ENCODE measurements at places on chromosomes 12 and 14.

- DNase-seq = no peak
Observed at GRCh38 chr14:103803661-103804060, 43.7 kb downstream of the PPP1R13B start.

DNA sequence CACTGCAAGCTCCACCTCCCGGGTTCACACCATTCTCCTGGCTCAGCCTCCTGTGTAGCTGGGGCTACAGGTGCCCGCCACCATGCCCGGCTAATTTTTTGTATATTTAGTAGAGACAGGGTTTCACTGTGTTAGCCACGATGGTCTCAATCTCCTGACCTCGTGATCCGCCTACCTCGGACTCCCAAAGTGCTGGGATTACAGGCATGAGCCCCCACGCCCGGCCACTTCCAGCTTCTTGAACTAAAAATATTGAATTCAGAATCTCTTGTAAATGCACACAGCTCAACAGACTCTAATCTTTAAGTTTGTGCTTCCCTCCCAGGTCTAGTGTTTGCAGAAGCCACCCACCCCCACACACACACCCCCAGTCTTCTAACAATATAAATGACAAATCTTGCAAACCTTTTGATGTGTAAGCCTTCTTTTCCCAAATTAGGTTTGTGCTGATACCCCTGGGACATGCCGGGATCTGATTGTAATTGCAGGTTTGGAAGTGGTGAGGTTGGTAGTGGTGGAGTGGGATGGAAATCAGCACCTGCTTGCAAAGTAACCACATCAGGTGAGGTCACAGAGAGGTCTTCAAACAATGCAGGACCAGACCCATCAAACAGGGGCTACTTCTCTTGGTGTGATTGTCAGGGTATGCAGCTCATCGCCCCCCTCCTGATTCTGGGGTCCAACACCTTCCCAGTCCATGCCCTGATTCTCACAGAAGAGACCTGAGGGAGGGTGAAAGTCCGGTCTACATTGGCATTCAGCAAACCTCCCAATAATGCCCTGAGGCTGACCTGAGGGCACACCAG is 51.4 kb upstream of the GPR132 start:
- DNase-seq = no peak

- no peak for DNase-seq
Observed at GRCh38 chr14:104023325-104024055, 62.0 kb upstream of the ASPG start.

- DNase-seq = no peak
Observed at GRCh38 chr14:105858676-105859025, 332.3 kb downstream of the TMEM121 start.

DNA sequence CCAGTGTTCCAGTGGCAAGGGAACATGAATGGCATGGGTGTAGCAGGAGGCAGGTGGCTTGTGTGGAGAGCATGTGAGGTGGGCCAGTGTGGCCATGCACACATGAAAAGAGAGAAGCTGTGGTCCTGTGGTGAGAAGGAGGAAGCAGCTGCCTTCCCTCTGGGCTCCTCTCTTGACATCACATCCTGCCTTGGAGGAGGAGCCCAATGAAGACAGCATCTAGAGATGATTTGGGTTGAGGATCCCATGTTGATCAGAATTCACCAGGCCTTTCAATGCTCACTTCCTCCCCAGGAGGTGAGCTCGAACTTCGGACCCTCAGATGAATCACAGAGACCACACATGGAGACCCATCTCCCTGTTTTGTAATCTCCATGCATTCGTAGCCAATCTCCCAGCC is 82.6 kb downstream of the LRRC74A start:
- DNase-seq = no peak

GRCh38 chr12:116712458-116713303 is 25.2 kb downstream of the SPRING1 start:
- no peak for DNase-seq

Data from stimulated activated CD4-positive, alpha-beta T cell treated with anti-CD3 and anti-CD28 coated beads, Interleukin-1b, Interleukin-23, amount 100 ng/mL, for 1 hour (primary cell).